Fibroblast of skin of right quadriceps (primary cell): ENCODE measurements at places on chromosomes 11 and 22.
A peak's percentile ranks its signal among the peaks of the same experiment; 100 is the strongest.

DNA sequence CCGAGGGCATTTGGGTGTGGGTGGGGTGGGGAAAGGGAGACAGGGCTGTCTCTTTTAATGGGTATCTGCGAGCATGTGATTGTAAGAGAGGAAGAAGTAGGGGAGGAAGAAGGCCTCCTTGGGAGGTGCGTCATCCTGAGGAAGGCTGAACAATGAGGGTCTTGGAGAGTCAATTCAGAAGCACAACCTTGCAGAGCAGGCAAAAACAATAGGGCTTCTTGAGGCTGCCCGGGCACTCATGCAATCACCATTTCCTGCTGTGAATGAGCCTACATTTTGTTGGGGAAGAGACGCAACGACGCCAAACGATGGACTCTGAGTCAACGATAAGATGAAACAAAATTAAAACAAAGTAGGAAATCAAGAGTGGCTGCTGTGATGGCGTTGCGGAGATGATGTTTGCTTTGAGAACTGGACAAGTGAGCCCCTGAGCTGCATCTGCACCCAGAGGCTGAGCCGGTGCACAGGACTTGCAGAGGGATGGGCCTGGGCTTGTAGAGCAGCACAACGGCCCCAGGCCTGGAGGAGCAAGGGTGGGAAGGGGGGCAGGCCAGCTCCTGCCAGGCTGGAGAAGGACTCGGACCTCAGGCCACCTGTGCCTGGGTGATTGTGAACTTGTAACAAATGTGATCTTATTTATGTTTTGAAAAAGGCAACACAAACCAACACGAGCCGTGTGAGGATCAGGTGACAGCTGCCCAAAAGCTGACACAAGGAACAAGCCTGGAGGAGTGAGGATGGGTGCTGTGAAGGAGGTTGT lies 92.3 kb upstream of the B3GAT1 start:
- DNase-seq, result no peak

DNA sequence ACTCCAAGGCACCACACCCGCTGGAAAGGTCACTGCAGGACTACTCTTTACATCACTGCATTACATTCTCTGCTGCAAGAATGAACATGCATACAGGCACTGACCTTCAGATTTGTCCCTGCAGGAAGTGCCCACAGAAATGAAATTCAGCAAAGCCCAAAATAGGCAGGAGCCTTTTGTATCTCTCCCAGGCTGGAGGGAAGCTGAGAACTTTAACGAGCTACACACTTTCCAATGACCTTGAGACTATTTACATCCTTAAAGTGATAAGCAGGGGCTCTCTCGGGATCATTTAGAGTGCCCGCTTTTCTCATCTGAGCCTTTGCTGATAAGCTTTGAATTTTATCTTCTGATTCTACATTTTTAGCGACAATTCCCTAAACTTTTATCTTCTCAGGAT lies 12.5 kb downstream of the FEZ1 start:
- no peak for DNase-seq

- peak; percentile 45 for DNase-seq
Observed at GRCh38 chr11:78961937-78962701, 387.5 kb upstream of the NARS2 start.

- no peak for DNase-seq
Observed at GRCh38 chr11:95072948-95073347, 6.2 kb downstream of the SRSF8 start.

DNA sequence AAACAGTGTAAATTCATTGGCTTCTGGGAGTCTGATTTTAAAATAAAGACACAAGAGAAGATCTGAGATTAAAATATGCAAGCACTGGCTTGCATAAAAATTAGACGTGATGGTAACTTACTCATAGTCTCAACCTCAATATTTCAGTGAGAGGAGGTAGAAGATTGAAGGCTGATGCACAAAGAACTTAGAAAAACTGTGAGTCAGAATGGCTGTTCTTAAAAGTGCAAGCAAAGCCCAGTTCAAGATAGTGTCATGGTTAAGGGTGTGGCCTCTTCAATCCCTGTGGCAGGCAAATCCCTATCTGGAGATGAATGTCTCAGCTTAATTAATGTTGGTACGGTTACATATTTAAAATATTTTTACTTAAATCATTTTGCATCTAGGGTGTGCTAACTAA lies 33.6 kb upstream of the FIBIN start:
- DNase-seq, result peak; percentile 64

GRCh38 chr11:126968915-126969314 lies 31.7 kb downstream of the KIRREL3 start:
- DNase-seq, result peak; percentile 9

- DNase-seq, result no peak
Observed at GRCh38 chr11:18088966-18089365, 16.9 kb downstream of the SAAL1 start.

DNA sequence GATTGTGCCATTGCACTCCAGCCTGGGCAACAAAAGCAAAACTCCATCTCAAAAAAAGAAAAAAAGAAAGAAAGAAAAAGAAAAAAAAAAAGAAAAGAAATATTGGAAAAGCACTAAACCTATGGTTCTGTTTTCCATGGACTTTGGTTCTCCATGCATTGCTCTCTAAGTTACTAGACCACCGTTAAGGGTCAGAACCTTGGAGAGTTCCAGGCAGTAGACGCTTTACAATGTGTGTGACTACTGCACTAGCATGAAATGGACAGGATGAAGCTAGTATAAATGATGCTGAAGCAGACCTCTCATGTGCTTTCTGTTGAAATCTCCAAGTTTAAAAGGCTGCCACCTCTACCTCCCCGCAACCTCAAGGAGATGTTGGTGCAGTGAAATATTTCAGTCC lies 63.5 kb downstream of the SIK2 start:
- peak; percentile 67 for DNase-seq

DNA sequence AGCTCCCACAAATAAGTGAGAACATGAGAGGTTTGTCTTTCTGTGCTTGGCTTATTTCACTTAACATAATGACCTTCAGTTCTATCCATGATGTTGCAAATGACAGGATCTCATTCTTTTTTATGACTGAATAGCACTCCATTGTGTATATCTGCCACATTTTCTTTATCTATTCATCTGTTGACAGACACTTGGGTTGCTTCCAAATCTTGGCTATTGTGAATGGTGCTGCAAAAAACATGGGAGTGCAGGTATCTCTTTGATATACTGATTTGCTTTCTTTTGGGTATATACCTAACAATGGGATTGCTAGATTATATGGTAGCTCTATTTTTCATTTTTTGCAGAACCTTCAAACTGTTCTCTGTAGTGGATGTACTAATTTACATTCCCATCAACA lies 13.3 kb downstream of the GVQW3 start:
- DNase-seq, result no peak

GRCh38 chr11:75100314-75100713 lies 3.6 kb upstream of the OR2AT4 start:
- DNase-seq, result peak; percentile 18

GRCh38 chr11:114358716-114359115 lies 41.6 kb downstream of the C11orf71 start:
- no peak for DNase-seq

DNA sequence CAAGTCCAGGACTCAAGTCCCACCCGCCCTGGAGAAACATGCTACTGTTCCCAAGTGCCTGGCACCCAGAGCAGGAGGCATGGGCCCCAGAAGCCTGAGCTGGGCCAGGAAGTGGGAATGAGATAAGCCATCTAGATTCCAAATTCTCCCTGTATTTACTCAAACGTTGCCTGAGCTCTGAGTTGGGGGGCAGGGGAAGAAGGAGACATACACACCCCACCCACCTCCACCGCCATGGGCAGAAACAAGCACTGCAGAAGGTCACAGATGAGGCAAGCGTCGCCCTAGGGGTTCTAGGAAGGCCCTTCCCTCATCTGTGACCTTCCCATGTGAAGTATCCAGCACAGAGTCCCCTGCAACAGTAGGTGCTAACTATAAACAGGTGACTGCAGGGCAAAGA lies 54.0 kb downstream of the PLEKHA7 start:
- DNase-seq, result no peak

- no peak for DNase-seq
Observed at GRCh38 chr11:10628508-10629236, 60.2 kb upstream of the LYVE1 start.

DNA sequence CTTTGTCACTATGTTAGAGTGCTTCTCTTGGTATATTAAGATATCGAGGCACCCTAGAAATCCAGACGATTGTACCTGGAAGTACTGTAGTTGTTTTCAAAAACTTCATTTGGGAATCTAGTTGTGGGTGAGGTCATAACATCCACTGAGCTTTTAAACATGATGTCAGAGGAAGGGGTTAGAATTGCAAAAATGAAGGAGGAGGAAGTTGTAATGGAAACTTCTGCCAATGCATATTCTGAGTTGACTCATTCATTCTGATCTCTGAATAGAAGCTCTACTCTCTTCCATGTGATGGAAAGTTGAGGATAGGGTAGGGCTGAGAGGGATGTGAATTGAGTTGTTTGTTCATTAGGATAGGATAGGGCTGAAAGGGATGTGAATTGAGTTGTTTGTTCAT lies 7.7 kb downstream of the CD44 start:
- DNase-seq, result no peak

- DNase-seq, result no peak
Observed at GRCh38 chr22:48125416-48125815, 1363.0 kb downstream of the TBC1D22A start.

DNA sequence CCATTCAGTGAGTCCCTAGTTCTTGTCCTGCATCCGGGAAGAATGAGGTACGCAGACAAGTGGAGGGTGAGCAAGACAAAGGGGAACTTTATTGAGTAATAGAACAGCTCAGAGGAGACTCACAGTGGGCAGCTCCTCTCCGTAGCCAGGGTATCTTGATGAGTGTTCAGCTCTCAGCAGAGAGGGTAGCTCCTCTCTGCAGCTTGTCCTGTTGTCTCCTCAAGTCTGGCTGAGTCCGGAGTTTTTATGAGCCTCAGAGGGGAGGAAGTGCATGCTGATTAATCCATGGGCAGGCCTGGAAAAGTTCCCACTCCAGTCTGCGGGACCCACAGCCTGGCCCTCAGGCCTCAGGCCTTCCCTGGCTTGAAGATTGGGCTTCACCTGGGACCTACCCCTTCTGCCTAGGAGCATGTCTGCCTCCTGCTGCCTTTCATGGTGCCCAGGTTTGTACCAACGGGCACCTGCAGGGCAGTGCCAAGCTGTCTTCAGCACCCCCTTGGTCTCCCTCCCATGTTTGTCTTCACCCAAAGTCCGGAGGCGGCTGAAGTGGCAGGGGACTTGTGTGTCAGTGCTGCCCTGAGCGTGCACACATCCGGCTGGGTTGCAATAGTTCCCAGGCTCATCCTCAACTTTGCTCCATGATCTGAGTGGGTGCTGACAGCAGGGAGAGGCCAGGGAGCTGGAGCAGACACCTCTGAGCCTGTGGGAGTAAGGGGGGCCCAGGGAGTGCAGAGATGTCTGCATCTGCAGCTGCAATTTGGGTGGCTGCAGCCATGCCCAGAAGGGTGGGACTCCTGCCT lies 134.2 kb downstream of the LDLRAD3 start:
- DNase-seq, result no peak

DNA sequence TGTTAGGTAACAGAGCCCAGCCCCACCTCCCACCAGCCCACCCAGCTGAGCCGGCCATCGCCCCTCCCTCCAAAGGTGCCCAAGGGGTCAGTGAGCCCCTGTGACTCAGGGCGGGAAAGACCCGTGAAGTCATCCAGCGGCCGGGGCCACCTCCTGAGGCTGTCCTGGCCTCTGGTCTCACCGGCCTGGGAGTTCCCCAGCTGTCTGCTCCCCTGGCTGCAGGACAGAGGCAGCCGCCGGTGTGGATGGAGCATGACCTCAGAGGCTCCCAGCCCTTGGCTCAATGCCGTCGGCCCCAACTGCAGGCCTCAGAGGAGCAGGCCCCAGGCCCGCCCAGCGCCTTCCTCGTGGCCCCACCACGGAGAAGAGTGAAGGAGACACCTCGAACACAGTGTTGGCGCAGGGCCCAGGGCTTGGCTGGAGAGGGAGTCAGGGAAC lies 28.7 kb downstream of the RPL3 start:
- DNase-seq, result no peak

DNA sequence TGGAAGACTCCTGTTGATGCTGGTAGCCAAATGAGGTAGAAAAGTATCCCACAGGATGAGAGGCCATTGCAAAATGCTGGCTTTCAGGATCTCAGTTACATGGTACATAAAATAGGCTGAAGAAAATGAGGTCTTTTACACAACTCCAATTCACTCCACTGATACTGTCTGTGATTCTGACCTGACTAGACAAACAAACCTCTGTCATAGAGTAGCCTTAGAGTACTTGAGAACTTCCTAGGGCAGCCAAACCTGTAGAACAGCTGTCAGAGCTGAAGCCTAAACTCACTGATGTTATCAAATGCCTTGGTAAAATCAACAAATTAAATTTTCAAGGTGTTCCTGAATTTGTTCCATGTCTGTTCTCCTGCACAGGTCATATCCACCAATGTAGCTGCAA lies 26.2 kb upstream of the POGLUT3 start:
- DNase-seq, result no peak

DNA sequence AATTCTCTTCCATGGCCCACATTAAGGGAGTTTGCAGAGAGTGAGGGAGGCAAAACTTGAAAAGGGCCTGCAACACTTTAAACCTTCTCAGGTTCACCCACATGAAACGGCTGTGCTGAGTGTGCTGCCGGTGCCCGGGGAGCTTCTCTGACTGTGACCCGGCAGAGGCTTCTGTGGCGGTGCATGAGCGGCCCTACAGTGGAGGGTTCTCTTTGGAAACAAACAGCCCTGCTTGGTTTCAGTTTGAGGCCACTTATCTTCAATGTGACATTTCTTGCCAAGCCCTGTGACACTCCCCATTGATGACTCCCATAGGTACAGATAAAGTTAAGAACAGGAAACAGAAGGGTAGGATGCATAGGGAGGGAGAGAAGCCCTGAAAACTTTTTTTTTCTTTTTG lies 31.8 kb downstream of the FAM118A start:
- no peak for DNase-seq

DNA sequence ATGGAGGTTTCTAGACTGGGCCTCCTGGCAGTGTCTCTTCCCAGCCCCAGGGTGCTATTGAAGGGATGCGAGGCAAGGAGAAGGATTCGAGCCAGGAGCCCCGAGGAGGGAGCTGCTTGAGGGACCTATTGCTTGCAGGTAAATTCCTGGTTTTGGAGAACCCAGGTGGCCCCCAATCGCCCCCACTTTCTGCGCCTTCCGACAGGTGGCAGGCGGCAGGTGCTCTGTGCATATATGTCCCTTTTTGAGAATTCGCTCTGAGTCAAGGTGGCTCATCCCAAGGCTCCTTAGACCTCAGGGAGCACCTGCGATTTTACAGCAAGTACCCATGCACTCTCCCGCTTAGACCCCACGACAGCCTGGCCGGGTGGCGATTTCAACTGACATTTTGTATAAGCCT lies 40.3 kb upstream of the SHISAL1 start:
- DNase-seq, result no peak
